ENCODE measurements at places on chromosomes 5 and 9.

- no peak for DNase-seq
These were observed 291.2 kb upstream of the PTPRD start for GRCh38 chr9:10903969-10904368.

DNA sequence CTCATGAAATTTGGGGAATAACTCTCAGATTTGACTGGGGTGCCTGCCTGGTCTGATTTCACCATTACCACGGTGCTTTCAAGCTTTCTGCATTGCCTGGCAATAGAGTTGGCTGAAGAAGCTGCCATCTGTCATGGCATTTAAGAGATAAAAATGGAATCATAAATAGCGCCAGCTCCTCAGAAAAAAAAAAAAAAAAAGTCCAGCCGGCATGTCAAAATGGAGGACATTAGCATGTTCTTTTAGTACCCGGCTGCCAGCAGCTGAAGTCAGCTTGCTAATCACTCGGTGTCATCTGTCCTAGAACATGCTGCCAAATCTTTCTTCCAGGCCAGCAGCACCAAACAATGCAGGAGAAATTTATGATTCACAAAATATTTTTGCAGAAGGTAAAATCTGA is 57.7 kb upstream of the CER1 start:
- DNase-seq, result no peak

DNA sequence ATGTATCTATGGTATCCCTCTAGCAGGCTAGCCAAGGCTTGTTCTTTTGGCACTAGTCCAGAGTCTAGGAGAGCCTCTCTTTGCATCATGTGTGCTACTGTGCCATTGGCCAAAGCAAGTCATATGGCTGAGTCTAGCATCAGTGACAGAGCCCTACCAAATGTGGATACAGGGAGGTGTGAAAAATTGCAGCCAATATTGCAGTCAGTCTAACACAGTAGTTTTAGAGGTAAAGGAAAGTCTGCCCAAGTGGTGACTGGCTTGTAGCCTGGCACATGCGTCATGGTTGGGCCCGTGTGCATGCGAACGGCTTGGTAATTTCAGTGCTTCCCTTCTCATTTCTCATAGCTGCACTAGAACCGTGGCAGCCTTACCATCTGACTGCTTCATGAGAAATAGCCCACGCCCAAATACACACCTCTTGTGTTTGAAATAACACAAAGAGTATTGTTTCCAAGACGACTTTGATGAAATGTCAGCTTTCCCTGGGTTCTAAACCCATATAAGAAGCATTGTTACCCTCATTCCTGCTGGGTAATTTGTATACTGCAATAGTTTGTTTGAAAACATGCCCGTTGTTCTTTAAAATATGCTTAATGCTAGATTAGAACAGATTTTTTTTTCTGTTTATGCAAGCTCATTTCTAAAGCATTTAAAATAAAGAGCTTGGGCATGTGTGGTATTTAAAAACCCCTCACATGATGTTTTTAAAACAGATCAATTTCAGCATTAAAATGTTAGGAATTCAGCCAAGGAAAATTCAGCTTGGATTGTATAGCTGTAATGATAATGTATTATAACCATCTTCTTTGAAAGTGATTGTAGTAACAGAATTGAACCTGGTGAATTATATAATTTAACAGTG is 113.2 kb downstream of the TLE4 start:
- DNase-seq, result no peak

DNA sequence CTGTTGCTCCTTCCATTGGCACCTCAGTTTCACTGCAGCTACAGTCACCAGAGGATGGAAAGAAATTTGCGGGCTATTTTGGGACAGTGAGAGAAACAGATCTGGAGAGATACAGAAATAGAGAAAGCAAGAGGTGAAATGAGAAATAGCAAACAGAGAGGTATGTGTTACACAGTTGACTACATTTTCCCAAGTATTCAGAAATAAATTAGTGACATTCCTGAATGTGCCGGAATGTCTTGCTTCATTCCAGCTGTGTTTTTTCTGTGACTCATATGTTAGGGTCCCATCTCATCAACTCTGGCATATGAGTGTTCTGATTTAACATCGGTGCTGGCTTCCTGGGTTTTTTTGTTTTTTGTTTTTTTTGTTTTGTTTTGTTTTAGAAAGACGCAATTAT is 63.8 kb upstream of the ZNF462 start:
- DNase-seq, result no peak

- DNase-seq, result no peak
These were observed 18.2 kb downstream of the NR2F1 start for GRCh38 chr5:93601071-93601801.

DNA sequence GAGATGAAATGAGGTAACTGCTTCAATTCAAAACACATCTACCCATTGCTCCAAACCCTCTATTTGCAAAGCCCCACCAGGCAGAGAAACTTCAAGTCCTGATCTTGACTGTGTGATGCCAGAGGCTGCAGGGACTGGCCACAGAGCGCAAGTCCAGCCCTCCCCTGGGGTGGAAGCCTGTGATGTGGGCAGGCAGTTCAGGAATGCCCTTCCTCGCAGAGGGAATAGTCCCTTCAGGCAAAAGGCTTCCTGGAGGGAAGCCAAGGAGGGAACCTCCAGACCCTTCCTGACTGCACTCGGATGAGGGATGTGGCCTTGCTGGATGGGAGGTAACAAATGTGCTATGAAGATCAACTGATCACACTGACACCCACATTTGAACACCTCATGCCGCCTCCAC is 131.2 kb downstream of the SLIT3 start:
- no peak for DNase-seq

- no peak for DNase-seq
These were observed 31.9 kb upstream of the SLC6A19 start for GRCh38 chr5:1169211-1170115.

DNA sequence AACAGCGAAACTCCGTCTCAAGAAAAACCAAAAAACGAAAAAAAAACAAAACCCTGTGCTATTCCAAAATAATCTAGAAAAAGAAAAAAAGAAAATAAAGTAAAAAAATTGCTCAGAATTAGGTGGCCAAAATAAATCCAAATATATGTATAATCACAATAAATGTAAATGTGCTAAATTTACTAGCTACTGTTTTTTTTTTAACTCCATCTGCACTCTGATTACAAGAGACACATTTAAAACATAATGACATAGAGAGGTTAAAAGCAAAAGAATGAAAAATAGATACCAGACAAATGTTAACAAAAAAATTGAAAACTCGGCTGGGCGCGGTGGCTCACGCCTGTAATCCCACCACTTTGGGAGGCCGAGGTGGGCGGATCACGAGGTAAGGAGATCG is 66.1 kb downstream of the FGF1 start:
- DNase-seq, result no peak

DNA sequence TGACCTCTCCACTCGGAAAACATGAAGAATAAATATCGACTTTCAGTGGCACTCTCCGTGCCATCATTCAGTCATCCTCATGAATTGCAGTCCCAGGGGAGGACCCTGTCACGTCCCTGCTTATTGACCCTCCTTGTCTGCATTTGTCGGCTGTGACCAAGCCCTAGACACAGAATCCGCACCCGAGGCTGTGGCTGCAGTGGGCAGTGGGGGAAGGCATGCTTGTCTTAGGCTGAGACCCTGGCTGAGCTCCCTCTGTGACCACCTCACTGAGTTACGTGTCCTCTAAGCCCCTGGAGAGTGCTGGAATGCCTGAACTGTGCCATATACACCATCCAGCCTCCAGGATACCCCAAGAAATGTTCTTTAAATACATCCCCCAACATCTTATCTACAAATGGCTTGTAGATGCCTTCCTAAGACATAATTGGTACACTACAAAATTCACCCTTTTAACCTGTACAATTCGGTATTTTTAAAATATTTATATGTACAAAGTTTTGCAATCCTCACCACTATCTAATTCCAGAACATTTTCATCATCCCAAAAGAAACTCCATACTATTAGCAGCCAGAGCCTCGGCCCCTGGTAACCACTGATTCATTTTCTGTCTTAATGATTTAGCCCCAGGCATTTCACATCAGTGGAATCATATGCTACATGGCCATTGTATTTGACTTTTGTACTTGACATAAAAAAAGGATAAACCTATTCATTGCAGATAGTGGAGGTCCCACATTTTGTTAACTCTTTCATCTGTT is 80.8 kb upstream of the ICE1 start:
- DNase-seq, result no peak

DNA sequence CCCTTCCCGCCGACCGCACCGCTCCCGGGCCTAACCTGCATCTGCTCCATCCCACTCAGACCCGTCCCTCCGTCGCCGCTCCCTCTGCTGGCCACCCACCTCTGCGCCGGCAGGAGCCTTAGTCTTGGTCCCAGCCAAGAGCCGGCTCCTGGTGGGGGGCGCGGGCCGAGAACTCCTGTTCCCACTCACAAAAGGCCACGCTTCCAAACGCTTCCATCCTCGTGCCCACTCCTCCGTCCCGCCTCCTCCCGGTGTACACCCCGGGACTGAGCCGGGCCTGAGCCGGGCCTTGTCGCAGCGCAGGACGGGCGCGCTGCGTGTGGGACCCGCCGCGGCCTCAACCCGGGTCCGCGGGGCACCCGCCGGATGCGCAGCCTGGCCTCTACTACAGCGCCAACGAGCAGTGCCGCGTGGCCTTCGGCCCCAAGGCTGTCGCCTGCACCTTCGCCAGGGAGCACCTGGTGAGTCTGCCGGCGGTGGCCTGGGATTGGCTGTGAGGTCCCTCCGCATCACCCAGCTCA is 7.5 kb downstream of the ADAMTS13 start:
- no peak for DNase-seq

GRCh38 chr5:150945947-150946346 is 41.2 kb upstream of the ZNF300 start:
- DNase-seq, result no peak

DNA sequence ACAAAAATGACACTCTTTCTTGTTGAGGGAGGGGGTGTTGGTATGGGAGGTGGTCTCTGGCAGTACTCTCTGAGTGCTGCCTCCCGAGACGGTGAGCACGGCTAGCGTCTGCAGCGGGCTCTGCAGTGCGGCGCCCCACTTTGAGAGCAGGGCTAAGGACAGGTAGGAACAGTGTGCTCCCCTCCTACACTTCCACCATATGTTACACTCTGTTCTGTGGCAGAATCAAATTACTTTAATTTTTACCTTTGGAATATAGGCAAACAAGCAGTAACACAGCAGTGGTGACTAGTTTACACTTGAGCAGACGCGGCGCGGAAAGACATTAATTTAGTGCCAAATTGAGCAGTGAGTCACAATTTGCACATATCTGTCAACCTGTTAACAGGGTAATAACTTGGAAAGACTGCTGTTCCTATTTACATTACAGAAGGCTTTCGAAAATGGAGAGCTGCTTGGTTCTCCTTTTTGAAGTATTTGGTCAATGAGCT is 136.3 kb downstream of the MED27 start:
- no peak for DNase-seq

DNA sequence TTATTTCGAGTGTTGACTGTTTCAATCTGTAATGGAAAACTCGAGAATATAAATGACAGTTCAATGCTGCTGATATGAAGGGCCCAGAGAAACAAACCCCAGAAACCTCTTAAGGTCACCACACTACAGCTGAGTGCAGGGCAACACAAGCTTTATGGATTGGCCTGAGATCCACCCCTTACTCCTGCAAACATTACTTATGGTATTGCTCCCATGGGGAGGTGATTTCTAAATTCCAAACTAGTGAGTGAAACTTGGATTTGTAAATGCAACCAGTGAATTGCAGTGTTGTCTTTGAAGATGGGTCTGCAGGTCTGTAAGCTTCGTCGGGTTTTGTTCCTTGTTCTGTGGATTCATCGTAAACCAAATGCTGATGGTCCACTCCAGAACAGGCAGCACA is 85.4 kb downstream of the NTRK2 start:
- DNase-seq, result no peak

GRCh38 chr9:104322596-104322995 is 181.5 kb upstream of the OR13F1 start:
- no peak for DNase-seq

- DNase-seq, result no peak
These were observed 11.4 kb downstream of the PSD2 start for GRCh38 chr5:139806726-139807646.

DNA sequence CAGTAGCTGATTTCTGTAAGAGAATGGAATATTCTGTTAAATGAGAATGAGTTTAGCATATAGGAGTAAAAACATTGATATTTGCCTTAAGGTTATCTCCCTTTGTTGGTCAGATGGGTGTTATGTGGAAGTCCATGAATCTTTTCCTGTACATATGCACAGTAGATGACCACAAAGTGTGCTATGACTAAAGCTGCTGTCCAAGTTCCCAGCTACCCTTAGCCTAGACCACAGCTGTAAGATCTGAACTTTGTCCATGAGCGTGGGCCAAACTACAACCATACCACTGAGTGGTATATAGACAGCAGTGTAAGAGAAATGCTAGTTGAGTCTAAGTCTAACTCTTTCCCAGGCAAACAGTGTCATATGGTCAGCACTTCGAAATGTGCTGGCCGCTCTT is 48.8 kb downstream of the CD180 start:
- DNase-seq, result no peak

- peak; percentile 38 for DNase-seq
These were observed 1.7 kb downstream of the CNOT8 start for GRCh38 chr5:154860123-154860522.

DNA sequence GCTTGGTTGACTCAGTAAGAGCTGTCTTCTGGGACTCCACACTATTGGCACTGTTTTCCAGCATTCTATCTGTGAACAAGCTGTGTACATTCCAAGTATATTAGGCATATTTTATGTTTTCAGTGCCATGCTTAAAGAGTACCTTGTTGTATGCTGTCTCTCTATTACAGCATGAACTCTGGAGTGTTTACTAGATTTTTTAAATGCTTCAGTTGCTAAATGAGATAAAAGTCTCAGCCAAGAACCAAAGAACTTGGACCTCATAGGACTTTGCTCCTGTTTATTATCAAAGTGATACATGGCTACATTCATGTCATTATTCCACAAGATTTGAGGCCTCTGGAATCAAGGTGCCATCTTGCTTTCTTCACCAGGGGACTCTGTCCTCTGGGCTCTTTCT is 167.2 kb downstream of the C9orf152 start:
- DNase-seq, result no peak

DNA sequence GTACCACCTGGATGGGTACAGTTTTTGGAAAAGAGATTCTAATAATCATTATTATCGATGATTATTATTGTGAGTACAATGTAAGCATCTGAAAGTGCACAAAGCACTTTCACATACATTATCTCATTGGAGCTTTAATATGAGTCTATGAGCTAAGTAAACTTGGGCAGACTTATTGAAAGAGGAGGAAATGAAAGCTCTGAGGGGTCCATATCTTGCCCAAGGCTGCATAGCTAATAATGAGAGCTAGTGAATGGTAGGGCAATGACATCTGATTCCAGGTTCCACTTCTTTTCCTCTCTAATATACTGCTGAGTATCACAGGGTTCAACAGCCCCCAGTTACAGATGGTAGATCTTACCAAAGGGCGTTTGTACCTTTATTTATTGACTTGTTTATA is 26.1 kb downstream of the TIMD4 start:
- DNase-seq, result no peak

- no peak for DNase-seq
These were observed 512.9 kb downstream of the EFNA5 start for GRCh38 chr5:107157809-107158208.

DNA sequence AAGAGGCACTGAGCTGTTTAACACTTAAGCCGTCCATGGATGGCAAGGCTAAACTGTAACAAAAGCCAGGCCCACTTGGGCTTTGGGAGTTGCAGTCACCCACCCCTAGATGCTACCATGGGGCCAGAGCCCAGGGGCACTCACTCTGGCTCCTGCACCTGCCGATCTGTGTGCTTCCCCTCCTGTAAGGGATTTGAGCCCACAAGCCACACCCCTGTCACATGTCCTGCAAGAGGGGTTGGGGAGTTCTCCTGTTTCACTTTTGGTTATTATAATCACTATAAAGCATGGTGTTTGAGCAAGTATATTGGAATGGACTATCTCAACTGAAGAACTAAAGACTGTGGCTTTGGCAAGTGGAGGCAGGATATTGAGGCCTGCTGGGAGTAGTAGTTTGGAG is 14.0 kb upstream of the GPR151 start:
- no peak for DNase-seq
